T follicular helper cell (primary cell): ENCODE measurements at places on chromosomes 1 and 21.

GRCh38 chr1:206538901-206539640 lies 31.7 kb downstream of the RASSF5 start:
- no peak for DNase-seq

DNA sequence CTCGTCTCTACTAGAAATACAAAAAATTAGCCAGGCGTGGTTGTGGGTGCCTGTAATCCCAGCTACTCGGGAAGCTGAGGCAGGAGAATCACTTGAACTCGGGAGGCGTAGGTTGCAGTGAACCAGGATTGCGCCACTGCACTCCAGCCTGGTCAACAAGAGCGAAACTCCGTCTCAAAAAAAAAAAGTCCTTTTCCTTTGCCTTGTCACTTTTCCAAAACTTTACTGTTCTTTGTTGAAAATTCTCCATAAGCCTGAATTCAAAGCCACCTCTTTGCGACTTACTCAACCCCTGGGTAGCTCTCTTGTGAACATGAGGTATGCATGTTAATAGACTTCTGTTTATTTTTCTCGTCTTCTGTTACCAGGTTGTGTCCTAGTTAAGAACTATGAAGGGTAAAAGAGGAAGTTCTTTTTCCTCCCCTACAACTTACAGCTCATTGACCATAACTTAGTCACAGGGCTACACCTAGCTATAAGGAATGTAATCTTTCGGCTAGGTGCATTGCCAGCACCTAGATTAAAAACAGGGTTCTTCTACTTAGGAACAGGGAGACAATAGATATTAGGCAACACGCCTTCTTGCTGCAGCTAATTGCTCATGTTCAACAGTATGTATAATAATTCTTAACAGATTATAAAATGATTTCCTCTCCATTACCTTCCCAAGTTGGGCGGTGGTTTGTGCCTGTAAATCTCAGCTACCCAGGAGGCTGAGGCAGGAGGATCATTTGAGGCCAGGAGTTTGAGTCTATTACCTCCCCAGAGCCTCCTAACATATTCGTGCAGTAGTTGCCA lies 40.9 kb downstream of the PTAFR start:
- no peak for DNase-seq

GRCh38 chr1:77473690-77474089 lies 191.9 kb downstream of the AK5 start:
- no peak for DNase-seq

DNA sequence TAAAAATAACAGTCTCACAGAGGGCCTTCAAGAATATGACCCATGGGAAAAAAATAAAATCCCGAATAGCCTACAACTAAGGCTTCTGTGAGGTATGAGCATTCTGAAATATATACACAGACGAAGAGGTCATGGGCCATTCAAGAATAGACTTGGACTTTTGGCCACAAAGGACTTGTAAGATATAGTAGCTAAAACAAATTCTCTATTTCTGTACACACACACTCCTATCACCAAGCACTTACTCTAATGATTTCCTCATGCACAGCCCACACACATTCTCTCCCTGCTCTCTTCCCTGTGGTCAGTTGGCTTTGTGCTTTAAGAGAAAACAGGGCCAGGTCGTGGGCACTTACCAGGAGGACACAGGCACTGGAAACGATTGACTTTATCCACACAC lies 69.7 kb upstream of the ADAM30 start:
- DNase-seq: no peak

DNA sequence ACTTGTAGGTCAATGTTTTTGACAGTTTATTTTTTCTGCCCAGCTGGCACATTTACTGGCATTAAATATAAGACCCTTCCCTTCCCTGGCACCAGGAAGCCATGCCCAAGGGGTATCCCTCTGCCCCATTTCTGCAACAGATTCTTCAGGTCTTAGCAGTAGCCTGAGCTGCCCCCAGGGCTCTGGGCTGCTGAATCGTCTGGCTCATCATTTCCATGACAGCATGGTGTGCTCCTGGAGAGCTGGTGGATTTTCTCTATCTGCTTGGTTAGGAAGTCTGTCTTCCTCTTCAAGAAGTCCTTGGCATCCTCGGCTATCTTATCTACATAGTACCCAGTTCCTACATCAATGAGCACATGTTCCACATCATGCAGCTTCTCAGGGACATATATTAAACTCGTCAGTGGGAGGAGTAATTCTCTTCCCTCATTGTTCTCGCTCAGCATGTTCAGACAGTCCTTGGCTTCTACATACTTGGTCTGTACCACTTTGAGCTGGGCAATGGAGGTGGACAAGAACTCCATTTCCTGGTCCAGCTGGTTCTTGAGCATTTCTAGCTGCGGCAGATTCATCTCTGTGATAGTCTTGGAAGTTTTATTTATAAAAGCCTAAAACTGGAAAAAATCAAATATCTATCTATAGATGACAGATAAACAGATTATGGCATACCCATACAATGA lies 23.5 kb downstream of the MIA3 start:
- DNase-seq: no peak

DNA sequence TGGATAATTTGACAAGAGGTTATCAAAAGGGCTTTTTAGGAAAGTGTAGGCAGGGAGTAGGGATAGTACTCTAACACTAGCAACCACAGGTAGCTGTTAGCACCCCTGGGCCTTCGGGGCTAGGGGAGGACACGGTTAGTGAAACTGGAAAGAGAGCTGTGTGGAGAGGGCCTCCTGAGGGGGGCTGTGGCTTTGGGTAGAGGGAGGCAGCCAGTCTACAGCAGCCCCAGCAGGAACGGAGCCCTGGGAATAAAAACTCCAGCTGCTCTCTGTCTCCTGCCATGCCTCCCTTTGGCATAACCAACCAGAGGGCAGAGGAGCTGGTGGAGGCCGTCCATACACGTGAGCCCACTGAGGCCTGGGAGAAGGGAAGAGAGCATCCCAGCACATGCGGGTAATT lies 223.2 kb downstream of the FOXD2 start:
- no peak for DNase-seq

DNA sequence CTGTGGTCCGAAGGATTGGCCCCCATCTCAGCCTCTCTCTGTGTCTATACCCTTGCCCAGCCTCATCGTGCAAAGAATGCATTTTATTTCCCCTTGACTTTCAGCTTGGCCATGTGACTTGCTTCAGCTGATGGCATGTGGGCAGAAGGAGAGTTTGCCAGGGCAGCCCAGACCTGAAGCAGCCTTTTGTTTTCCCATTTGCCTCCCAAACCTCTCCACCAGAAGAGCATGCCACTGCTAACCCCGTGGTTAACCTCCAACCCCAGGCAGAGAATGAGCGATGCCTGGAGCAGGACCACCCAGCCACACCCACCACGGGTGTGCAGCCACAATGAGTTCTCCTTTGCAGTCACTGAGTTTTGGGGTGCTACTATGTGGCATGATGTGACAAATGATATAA lies 136.4 kb downstream of the SETD4 start:
- DNase-seq: no peak

- no peak for DNase-seq
Observed at GRCh38 chr1:165259706-165260428, 96.6 kb downstream of the LMX1A start.

DNA sequence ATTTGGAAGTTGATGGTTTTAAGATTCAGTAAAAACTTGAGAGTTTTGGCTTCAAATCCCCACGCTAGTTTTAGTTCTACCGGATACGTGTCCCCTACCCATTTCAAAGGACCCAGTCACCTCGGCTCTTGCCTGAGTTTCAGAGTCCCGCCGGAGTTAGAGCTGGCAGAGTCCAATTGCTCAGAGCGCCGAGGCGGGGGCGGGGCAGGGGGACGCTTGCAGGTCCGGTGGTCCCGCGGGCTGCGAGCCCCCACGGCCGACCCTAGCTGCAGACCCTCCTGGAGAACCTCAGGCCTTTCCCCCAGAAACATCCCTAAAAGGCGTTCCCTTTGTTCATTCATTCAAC lies 765 bp upstream of the VPS45 start:
- DNase-seq: no peak

GRCh38 chr1:29425631-29426030 lies 189.3 kb downstream of the PTPRU start:
- no peak for DNase-seq

DNA sequence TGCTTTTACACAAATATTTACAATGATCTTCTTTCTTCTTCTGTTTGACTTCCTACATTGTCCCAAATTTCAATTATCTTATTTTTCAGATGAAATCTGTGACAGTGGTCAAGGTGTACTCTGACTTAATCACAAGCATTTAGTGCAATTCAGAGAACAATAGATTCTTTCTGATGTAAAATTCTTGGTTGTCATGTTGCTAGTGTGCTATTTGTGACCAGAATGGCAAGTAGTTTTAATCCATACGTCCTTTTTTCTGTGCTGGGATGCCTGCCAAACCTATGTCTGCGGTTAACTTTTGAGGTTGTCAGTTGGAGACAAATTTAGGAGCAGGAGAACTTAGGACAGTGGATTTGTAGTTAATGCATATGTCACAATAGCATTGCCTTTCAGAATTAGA lies 31.0 kb downstream of the NCAM2 start:
- no peak for DNase-seq

DNA sequence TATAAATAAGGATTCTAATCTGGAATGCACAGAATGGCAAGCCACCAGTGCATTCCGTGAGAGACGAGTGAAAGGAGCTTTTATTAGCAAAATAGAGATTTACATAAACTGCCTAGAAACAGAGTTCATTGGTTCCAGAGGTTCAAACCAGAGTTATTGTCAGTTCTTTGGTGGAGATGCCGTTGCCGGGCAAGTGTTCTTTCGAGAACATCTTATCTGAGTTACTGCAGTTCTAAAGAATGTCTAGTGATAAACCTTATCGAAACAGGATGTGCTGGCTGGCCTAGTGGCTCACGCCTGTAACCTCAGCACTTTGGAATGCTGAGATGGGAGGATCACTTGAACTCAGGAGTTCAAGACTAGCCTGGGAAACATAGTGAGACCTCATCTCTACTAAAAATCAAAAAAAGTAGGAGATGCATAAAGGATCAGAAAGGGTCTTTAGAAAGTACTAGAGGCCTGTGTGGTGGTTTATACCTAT lies 19.9 kb upstream of the EVI5 start:
- no peak for DNase-seq

- no peak for DNase-seq
Observed at GRCh38 chr1:68327414-68327813, 95.1 kb upstream of the WLS start.

DNA sequence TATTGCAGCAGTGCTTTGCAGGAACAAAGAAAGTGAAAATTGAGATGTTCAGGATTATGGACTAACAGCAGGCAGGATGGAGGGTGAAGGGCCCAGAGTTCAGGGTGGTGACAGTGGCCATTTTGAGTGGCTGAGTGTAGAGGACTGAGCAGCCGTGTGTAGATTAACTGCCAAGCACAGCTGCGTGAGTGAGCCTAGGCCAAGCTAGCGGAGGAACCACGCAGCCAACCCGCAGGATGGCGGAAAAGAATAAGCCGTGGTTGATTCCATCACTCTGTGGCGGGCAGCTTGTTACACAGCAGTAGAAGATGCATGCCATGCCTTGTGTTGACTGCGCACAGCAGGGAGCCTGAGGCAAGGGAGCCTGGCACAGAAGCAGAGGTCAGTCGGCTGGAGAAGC lies 102.5 kb upstream of the KIF26B start:
- DNase-seq: no peak

GRCh38 chr1:199357599-199357998 lies 669.9 kb upstream of the NR5A2 start:
- no peak for DNase-seq

- no peak for DNase-seq
Observed at GRCh38 chr1:215584389-215584788, 17.3 kb downstream of the KCTD3 start.

GRCh38 chr1:94119796-94120569 lies 965 bp downstream of the ABCA4 start:
- no peak for DNase-seq
